Left colon (tissue), 2 donors: ENCODE measurements at places on chromosomes 6 and 20.

- no peak for DNase-seq
Observed at GRCh38 chr6:88493717-88494116, 327.6 kb upstream of the CNR1 start.

GRCh38 chr6:108768792-108769524 is 79.3 kb upstream of the ARMC2 start:
- DNase-seq: no peak

GRCh38 chr20:15200147-15200565 is 862.7 kb upstream of the FLRT3 start:
- DNase-seq: no peak

GRCh38 chr6:30612213-30612612 is 4.8 kb downstream of the PPP1R10 start:
- no peak for DNase-seq
